D721Med (cell line): ENCODE measurements at places on chromosomes 2 and 18.

- DNase-seq: peak; percentile 52
Measured at GRCh38 chr2:97697252-97698235, 15.8 kb upstream of the ZAP70 start.

- no peak for DNase-seq
Measured at GRCh38 chr2:114024326-114024725, 134.4 kb downstream of the ACTR3 start.

DNA sequence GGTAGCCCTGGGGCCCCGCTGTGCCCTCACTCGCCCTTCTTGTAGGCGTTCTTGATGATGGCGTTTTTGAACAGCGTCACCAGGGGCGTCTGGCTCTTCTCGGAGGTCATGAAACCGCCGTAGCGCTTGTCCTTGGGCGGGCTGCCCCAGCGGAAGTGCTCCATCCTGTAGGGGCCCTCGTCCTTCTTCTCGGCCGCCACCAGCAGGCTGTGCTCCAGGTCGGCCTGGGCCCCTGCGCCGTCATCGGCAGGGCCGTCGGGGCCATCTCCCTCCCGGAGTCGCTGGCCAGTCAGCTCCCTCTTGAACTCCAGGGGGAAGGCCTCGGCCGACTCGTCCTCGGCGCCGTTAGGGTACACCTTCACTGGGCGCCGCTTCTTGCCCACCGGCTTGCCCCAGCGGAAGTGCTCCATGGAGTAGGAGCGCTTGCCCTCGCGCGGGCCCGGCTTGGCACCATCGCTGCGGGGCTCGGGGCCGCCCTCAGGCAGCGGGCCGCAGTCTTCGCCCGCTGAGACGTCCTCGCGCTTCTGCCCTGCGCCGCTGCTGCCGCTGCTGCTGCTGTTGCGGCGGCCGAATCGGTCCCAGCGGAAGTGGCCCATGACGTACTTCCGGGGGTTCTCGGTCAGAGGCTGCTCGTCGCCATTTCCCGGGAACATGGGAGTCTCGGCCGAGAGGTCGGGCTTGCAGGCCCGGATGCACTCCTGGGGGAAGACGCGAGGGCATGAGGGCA, 7.2 kb downstream of the POMC start:
- DNase-seq: no peak

DNA sequence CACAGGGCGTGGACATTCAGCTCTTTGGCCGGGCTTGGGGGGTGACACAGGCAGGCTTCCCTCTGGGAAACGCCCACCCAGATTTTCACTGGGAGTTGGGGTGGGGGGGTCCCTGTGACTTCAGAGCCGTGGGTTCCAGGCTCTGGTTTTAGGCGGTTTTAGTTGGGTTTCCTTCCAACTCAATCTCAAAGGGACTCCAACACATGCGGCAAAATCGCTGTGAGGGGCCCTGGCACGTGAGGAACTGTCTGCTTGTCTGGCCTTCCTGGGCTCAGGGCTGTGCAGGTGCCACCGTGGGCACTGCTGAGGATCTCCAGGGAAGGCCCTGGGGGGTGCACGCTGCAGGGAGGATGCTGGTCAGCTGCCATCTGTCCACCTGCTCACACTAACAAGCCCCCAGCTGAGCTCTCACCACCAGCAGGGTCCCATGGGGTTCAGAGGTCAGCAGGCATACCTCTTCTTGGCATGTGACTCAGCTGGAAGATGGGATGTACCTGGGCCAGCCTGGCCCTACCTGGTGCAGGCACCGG, 11.7 kb downstream of the HS6ST1 start:
- DNase-seq: no peak

GRCh38 chr2:166765141-166765540, 123.1 kb upstream of the XIRP2 start:
- no peak for DNase-seq

- no peak for DNase-seq
Measured at GRCh38 chr2:44250376-44250775, 24.9 kb upstream of the SLC3A1 start.

- no peak for DNase-seq
Measured at GRCh38 chr2:34419856-34420255, 820.8 kb upstream of the FAM98A start.

DNA sequence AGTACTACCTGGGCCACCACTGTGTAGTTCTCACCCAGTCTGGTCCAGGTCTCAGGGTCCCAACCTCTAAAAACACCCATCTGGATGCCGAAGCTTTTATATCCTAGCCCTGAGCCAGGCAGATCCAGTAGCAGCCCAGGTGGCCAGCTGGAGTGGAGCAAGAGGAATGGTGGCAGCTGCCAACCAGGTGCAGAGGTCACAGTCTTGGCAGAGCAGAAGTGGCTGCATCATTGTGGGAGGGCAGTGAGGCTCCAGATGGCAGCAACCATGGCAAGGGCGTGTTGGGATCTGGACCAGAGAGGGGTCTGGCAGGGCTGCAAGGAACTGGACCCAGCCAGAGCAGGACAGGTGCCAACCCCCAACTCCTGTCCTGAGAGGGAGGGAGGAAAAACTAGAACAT, 72.2 kb upstream of the AGAP1 start:
- no peak for DNase-seq

DNA sequence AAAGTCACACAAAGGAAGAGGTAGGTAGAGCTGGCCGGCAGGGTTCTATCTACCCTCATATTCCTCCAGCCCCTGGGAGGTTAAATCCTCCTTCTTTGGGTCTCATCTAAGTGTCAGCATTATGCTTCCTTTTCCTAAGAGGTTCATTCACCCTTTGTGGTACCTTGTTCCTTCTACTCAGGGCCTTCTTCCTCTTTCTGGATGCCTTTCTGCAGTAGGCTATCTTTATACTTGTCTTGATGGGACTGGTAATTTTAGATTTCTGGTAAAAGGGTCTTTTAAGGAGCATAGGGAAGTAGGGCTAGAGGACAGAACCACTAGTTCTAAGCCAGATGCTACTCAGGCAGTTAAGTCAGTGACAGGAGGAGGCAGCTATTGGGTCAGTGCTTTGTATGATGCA, 13.7 kb upstream of the TNP1 start:
- DNase-seq: no peak

DNA sequence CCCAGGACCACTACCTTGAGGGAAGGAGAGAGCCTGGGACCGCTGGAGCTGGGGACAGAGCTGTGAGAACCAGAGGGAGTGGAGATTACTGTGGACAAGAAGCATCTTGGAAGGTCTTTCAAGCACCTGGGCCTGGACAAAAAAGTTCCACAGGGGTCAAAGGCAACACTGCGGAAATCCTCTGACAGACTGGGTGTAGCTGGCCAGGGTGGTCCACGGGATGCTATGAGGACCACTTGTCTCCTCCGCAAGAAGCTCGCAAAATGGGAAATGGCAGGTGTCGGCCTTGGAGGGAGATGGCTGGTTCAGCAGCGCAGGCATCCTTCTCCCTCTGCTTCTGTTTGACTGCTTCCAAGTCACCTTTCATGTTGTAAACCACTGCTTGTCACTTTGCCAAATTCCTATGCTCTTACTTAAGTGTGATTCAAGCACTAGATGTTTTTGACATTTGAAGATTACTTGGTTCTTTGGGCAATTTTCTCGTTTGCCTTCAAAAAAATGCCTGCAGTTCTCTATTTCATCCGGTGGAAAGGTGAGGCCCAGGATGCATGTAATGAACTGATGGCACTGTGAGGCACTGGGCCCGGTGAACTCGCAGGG, 27.7 kb downstream of the KLHL29 start:
- no peak for DNase-seq

GRCh38 chr2:33735096-33735495, 136.0 kb upstream of the FAM98A start:
- DNase-seq: no peak

DNA sequence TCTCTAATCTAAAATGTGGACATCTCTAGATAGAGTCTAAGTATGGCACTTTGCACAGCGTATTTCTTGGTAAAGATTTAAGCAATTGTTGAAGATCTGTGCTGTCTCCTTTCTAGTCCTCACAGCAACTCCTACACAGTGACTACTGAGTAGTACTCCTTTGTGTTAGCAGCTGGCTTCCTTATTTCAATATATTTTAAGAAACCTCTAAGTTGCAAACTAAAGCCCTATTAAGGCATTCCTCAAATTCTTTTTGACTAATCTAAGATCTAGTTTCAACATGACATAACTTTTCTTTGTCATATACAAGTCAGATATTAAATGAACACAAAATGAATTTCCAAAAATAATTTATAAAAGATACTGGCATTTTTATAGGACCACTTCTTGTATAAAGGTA, 121.8 kb upstream of the DNAJC10 start:
- DNase-seq: no peak

GRCh38 chr18:34592961-34593382, 117.1 kb upstream of the DTNA start:
- DNase-seq: no peak

DNA sequence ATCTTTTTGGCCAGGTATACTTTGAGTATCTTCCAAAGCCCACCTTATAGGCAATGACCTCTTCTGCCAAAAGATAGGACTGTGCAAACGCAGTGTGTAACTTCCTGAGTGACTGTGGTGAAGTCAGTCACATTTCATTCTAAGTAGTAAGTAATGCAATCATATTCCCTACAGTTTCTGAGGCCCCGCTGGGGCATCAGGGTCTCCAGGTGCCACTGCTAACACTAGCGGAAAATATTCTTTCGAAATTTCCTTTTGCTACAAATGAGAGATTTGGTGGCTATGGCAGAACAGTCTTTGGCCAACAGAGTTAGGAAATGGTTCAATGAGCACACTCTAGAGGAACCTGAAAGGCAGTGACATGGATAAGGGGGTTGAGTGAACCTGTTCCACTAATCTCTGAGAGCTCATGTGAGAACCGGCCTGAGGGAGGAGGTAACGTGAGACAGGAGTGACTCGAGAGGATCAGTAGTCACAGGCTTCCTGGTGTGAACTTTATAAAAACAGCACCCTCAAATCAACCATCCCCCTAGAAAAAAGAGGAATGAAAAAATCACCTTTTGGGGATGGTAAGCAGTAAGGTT, 102.6 kb upstream of the LPIN2 start:
- no peak for DNase-seq

DNA sequence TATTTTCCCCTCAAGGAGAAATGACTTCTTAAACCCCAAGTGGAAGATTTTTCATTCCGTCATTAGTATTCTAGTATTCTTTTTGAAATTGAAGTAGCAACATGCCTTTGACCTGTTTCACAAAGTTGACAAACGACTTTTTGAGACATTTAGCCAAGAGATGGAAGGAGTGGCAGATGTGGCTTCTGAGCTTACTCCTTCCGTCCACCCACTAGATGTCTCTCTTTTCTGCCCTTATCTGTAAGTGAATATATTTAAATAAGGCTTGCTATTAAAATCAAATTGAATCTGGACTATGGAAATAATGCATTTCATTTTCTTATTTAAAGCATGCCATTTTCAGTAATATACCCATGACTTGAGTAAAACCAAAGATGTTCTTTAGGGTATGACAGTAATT, 74.1 kb downstream of the ACTR3 start:
- no peak for DNase-seq

DNA sequence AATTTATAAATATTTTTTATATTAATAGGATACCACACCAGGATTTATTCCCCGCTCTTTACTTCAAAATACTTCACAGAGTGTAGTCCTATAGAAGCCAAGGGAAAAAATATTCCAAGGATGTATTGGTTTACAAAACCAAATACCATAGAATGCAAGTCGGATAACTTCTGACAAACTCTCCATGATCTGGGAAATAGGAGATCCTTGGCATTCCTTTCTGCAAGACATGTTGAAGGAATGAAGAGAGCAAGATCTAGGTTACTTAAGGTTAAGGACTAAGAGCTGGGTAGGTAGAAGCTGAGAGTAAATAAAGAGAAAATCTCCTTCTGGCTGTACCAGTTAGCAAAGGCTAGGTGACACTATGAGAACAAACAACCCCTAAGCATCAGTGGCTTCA, 141.2 kb downstream of the LRATD1 start:
- DNase-seq: no peak

- no peak for DNase-seq
Measured at GRCh38 chr2:50753234-50753633, 278.7 kb downstream of the NRXN1 start.

GRCh38 chr2:176115883-176116813, at the start of gene HOXD10:
TSS of gene HOXD10 (plus strand) at chr2:176116778. CDS start at chr2:176116834, 56 bp downstream.
- no peak for DNase-seq

GRCh38 chr2:185771396-185771795, 32.8 kb downstream of the FSIP2 start:
- no peak for DNase-seq

GRCh38 chr2:157221394-157221988, 36.0 kb upstream of the GALNT5 start:
- no peak for DNase-seq

DNA sequence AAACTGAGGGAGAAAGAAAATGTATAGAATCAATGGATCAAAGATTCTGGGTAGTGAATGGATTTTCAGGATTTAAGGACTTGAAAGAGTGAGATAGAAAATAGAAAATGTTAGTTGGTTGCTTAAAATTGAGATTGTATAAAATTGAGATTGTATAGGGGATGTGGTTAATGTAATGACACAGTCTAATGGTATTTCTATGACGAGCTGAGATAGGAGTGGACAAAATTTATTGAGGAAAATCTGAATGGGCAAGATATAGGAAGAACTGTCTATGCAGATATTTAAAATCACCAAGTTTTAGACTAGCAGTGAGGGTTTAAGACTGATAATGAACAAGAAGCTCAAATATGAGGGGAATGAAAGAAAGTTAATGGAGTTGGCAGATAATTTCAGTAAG, 406.6 kb downstream of the NYAP2 start:
- no peak for DNase-seq

DNA sequence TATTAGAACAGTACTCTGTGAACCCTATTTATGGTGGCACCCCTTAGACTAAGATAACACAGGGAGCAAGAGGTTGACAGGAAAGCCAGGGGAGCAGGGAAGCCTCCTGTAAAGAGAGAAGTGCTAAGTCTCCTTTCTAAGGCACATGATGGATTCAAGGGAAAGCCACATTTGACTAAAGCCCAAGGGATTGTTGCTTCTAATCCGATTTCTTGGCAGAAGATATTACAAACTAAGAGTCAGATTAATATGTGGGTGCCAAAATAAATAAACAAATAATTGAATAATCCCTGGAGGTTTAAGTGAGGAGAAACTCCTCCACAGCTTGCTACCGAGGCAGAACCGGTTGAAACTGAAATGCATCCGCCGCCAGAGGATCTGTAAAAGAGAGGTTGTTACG, 333.2 kb downstream of the SOX11 start:
- peak; percentile 29 for DNase-seq

DNA sequence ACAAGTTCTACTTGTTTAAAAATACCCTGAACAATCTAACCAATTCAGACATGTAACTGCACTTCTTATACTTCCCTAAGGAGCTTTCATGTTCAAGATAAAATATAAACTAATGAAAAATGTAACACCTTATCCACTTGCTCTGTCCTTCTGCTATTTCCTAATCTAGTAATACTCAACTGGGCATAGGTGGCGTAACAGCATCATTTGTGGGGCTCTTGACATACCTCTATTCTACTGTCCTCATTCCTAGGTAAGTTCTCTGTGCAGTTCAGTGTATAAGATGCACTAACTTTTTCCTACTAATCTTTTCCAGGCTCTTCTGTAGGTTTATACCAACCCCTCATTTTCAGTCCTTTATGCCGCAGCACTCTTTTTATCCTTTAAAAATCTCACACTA, 36.7 kb downstream of the PRKD3 start:
- DNase-seq: no peak

GRCh38 chr2:201452058-201452921, 750 bp downstream of the STRADB start:
- DNase-seq: no peak
